ENCODE measurements at places on chromosomes 6 and 20.

- DNase-seq = no peak
Measured at GRCh38 chr6:145600299-145600698, 135.0 kb downstream of the EPM2A start.

GRCh38 chr6:170048615-170049256 is 242.1 kb downstream of the DLL1 start:
- DNase-seq = no peak

- DNase-seq = no peak
Measured at GRCh38 chr20:40931410-40932044, 97.1 kb upstream of the TOP1 start.

DNA sequence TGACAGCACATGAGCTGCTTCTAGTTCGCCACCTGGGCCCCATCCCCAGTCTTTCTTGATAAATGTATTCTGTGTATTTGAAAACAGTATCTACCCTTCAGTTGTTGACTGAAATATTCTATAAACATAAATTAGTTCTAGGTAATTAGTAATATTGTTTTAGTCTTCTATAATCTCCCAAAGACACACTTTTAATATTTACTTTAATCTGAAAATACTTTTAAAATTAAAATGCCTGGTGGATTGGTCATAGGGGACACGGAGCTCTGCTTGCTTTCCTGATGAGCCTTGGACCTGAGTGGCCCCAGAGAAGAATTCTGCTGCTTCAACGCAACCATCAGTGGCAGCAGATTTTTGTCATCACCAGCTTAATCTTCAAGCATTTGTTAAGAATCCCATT is 234.5 kb downstream of the THBS2 start:
- no peak for DNase-seq

DNA sequence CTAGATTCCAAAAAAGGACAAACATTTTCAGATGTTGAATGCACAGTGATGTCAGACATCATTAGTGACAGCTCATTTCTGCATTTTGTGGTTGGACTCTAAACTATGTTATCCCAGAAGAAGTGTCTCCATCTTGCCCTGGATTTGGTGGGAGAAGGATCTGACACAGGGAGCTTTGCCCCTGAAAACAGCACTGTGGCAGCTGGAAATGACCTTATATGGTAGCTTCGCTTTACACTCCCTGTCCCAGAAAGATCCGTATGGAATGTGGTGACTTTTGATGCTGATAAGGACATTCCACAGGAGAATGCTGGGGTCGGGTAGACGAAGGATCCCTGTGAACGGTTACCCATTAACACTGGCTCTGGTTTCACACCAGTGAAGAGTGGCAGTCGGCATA is 87.2 kb upstream of the EDN1 start:
- DNase-seq = no peak

DNA sequence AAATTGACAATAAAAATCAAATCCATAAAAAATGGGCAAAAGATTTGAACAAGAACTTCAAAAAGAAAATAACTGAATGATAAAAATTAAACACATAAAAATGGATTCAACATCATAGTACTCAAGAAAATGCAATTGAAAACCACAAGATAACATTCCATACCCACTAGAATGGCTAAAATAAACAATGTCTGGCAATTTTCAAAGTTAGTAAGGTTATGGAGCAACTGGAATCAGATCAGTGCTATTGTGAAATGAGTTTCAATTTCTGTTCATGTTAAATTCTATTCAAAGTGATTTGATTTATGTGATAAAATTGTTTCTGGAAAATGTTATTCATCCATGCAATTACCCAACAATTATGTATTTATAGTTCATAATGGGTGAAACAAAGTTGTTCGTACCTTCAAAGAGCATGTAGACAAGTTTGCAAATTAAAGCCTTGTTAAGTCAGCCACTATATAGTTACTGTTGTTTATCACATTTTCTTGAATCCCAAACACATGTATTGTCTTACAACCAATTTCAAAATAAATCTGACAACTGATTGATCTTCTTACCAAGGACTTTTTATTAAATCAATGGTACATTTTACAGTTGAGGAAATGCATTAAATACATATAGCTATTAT is 151.5 kb upstream of the CENPW start:
- DNase-seq = no peak

GRCh38 chr20:48060841-48061720 is 275.8 kb upstream of the SULF2 start:
- DNase-seq = no peak

DNA sequence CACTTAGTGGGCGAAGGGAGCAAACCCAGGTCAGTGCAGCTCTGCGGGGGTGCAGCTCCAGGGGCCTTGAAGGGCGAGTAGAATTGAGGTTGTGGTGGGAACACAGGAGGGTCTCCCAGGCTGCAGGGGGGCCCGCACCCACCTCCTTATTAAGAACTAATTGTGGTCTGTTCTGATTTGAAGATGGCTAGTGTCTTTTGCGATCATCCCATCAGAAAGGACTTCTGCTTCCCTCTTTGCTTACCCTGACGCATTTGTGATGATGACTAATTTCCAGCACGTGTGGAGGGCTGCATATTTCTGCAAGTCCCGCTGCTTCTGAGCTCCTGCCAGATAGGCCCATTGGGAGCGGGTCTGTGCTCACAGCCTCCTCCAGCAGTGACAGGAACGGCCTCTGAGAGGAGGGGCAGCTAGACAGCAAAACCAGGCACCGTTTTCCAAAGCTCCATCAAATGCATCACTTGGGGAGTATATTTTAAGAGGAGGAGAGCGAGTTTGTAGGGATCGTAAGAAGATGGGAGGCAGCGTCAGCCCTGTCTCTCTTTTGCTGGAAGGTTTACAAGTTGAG is 268.9 kb downstream of the CDH4 start:
- DNase-seq = no peak

GRCh38 chr6:35174088-35174434 is 32.9 kb upstream of the TCP11 start:
- DNase-seq = no peak

DNA sequence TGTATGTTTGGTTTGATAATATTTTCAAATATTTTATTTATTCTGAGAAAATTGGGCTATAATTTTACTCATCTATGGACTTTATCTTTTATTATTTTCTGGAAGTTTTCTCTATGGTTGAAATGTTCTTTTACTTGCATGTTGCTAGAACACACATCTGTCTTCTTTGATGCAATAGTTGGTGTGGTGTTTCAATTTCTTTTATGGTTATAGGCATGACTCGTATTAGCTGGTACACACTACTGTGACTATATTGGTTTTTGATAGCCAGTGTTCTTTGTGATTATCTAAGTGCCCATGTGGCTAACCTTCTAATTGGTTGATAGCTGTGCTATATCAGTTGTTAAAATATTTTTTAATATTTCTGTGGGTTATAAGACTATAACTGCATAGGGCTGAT is 1343.3 kb upstream of the GJE1 start:
- no peak for DNase-seq

DNA sequence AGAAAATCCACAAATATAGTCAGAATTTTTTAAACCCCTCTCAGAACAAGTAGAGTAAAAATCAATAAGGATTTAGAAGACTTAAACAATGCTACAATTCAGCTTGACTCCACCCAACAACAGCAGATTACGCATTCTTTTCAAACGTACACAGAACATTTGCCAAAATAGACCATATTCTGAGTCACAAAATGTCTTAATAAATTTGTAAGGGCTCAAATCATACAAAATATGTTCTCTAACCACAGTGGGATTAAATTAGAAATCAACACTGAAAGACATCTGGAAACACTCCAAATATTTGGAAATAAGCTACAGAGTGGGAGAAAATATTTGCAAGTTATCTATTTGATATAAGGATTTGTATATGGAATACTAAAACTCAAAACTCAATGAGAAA is 164.2 kb upstream of the AKAP12 start:
- no peak for DNase-seq
